DMS153 (cell line): ENCODE measurements at places on chromosomes 6 and 20.

GRCh38 chr20:44738813-44739477 lies 6.7 kb upstream of the KCNK15 start:
- peak; percentile 91 for DNase-seq

- DNase-seq = no peak
These were observed 52.5 kb downstream of the CRYBG1 start for GRCh38 chr6:106413016-106413415.

GRCh38 chr6:87817183-87817582 lies 115.2 kb upstream of the AKIRIN2 start:
- DNase-seq = no peak

- DNase-seq = no peak
These were observed 36.3 kb upstream of the SIRT5 start for GRCh38 chr6:13538084-13538483.

- DNase-seq = no peak
These were observed 16.3 kb downstream of the PLEKHG1 start for GRCh38 chr6:150615967-150616366.

DNA sequence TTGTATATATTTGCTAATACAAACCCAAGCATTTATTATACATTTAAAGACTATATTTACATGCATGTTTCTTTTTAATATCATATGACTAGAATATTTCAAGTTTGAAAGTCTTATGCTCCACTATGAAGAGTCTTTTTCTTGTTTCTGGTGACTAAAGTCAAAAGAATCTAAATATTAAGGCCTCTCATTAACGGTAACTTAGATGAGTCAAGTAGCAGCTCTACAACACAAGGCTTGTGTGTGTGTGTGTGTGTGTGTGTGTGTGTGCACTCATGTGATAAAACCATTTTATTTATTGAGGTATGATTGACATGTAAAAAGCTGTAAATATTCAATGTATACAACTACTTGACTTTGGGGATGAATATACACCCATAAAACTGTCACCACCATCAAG lies 275.6 kb downstream of the TFAP2B start:
- no peak for DNase-seq

GRCh38 chr6:108497883-108498282 lies 62.8 kb upstream of the FOXO3 start:
- peak; percentile 13 for DNase-seq

GRCh38 chr20:53706466-53707370 lies 113.1 kb upstream of the ZNF217 start:
- no peak for DNase-seq

- DNase-seq = no peak
These were observed 13.7 kb upstream of the PLCG1 start for GRCh38 chr20:41123631-41124030.

DNA sequence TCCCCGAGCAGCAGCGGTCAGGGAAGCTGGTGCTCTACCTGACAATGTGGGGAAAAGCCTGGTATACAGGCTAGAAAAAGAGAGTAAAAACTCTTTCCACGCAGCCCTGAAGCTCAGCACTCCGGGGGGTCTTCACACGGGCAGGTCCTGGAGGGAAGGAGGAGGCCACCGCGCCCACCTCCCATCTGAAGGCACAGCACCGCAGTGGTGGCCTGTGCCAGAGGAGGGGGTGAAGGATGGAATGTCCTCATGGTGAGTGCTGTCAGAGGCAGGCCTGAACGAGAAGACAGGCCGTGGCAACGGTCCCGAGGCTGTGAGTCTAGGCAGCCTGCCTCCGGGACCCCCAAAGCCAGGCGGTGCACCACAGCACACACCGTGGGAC lies 5.8 kb downstream of the SLC2A4RG start:
- DNase-seq = no peak

- DNase-seq = no peak
These were observed 723 bp downstream of the COL11A2 start for GRCh38 chr6:33191383-33192104.

GRCh38 chr6:1040393-1040792 lies 271.5 kb upstream of the FOXQ1 start:
- no peak for DNase-seq

GRCh38 chr20:51431321-51431720 lies 111.2 kb downstream of the NFATC2 start:
- DNase-seq = no peak

- DNase-seq = no peak
These were observed 13.7 kb downstream of the SPATA2 start for GRCh38 chr20:49901588-49901987.

- DNase-seq = no peak
These were observed 663 bp downstream of the FYN start for GRCh38 chr6:111872401-111873177.

GRCh38 chr20:61925555-61926252 lies 140.0 kb downstream of the TAF4 start:
- peak; percentile 34 for DNase-seq

GRCh38 chr6:95091823-95092436 lies 485.4 kb upstream of the MANEA start:
- peak; percentile 38 for DNase-seq

DNA sequence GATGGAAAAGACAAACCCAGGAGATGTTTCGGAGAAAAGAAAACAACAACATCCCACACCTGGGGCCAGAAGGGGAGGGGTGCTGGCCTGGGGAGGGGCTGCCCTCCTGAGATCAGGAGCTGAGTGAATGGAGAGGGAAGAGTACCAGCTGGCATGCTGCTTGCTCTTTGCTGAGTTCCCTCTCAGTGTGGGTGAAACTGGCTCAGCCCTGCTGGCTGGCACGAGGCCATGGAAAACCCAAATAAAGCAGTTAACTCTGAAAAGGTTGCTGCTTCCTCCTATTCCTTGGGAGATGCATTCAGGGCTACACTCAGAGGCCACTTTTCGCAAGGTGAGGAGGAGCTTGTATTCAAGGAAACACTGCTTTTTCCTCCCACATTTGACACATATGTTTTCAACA lies 8.0 kb upstream of the KCNK16 start:
- peak; percentile 54 for DNase-seq

DNA sequence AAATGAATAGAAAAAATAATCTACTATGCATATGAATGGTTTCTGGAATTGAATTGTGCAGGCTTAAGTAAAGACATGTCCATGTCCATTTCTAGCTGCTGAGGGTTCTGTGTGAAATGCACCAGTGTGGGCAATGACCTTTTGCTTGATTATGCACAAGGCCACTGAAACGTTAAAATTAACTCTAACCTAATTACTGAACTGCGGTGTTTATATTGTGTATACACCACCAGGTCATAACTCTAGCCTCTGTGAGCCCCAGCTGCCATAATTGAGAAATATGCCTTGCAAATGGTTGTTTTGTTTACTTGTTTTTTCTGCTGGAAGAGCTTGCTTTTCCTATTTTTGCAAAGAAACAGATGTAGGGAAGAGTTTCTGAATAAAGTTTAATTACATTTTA lies 46.1 kb downstream of the RSPO3 start:
- DNase-seq = no peak

DNA sequence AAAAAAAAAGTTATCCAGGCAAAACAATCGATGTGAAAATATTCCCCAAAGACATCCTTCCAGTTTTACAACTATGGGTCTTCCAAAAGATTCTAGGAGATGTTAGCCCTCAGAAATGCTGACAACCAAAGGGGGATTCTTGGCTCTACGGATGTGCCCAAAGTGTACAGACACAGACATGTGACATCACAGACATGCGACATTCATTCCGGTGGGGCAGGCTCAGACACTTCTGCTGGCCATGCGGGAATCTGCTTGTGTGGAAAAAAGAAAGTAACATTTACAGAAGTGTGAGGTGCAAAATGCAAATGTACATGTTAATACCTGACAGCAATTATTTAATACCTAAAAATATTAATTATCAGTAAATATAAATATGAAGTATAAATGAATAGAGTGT lies 268.6 kb downstream of the FOXC1 start:
- DNase-seq = no peak

DNA sequence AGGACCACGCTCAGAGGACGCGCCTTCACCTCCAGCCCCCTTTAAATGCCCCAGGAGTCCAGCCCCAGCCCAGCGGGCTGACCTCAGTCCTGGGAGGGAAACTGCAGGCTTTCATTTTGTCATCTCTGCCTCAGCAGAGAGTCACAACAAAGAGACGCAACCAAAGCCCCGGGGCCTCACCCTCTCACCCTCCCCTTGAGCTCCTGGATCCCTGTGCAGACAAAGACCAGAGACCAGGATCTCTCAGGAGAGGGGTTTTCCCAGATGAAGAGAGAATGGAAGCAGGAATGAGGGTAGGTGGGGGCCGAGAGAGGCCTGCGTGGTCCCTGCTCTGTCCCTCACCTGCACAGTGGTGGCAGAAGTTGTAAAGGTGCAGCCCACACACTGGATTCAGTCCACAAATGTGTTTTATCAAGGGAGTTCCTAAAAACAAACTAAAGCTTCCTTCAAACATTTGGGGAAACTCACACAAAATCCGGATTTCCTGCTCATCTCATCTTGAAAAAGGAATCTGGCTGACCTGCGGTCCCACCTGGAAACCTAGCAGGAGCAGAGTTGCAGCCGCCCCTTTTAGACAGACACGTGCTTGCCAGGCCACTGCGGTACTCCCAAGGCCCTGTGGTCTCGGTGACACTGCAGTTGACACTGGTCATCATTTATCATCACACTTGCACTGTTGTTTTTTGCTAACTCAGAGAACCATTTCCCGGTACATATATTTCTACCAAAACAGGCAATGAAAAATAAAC lies 27.1 kb downstream of the PTGIS start:
- no peak for DNase-seq

DNA sequence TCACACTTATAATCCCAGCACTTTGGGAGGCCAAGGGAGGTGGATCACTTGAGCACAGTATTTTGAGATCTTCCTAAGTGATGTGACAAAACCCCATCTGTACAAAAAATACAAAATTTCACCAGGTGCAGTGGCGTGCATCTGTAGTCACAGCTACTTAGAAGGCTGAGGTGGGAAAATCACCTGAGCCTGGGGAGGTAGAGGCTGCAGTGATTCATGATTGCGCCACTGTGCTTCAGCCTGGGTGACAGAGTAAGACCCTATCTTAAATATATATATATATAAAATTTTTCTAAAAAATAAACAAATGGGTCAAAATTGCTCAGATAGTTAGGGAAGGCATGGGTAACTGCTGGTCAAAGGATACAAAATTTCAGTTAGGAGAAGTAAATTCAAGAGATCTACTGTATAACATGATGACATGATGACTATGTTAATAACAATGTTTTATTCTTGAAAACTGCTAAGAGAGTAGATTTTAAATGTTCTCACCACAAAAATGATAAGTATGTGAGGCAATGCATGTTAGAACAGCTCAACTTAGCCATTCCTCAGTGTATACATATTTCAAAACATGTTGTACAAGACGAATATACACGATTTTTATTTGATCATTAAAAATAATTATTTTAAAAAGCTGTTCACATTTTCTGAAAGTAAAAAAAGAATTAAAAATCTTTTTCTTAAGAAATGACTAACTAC lies 24.4 kb downstream of the TBC1D32 start:
- DNase-seq = no peak

GRCh38 chr6:112899541-112899940 lies 552.4 kb downstream of the RFPL4B start:
- no peak for DNase-seq

GRCh38 chr6:109690373-109690736 lies 647 bp downstream of the AK9 start:
- DNase-seq = peak; percentile 28

- no peak for DNase-seq
These were observed 132.5 kb downstream of the PREX1 start for GRCh38 chr20:48695255-48695654.

GRCh38 chr6:144073024-144073423 lies 22.3 kb downstream of the SF3B5 start:
- DNase-seq = no peak

- DNase-seq = no peak
These were observed 250.8 kb upstream of the PRDM1 start for GRCh38 chr6:105835373-105835772.
